ENCODE measurements at places on chromosomes 4 and X. TPM values are rescaled to one million over a fixed set of nuclear protein-coding genes. Genes with fewer than 3 reads are reported as not detected.

PPARGC1A gene
- polyA plus RNA-seq = 8.6 TPM

TNIP3 gene
- not detected for polyA plus RNA-seq

- no peak for DNase-seq
These were observed 395.3 kb downstream of the STPG2 start for GRCh38 chr4:97747945-97748344.

GRCh38 chr4:43763029-43763610 lies 685.5 kb downstream of the KCTD8 start:
- DNase-seq = no peak

DNA sequence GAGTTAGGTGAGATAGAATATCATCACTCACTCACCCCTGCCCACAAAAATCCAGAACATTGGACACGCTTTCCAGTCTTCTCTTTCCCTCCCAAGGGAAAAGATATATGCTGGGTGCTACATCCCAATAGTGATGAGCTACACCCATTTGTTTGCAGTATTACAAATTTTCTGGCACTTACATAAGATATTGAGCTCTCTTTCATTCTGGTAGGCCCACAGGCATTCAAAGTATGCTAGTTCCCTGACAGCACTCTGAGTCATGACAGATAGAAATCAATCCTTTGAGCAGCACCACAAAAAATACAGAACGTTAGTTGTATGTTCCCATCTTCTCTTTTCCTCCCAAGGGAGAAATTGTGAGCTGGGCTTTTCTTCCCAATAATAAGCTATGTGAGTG lies 477.6 kb upstream of the GRID2 start:
- no peak for DNase-seq

DNA sequence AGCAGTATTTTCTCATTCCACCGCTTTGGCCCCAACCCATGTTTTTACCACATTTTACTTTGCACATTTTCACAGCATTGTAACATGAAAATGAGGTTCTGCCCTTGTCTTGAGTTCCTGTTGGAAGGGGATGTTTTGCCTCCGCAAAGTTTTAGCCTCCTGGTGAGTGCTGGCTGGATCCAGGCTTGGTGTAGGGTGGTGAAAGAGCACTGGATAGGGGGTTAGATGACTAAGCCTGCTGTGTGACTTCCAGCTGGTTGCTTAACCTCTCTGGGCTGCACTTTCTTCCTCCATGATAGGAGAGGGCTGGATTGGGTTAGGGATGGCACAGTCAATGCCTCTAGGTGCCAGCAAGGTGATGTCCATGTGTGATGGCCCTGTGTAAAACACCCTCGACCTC lies 28.9 kb downstream of the CYTL1 start:
- peak; percentile 65 for DNase-seq

GRCh38 chrX:149830192-149830873 lies 48.6 kb downstream of the MAGEA9 start:
- no peak for DNase-seq

- no peak for DNase-seq
These were observed 32.6 kb upstream of the FAM193A start for GRCh38 chr4:2503809-2504208.

Data from sigmoid colon (tissue), 7 donors.